ENCODE measurements at places on chromosomes 7 and 10.

- DNase-seq: no peak
These were observed 485.8 kb upstream of the MGMT start for GRCh38 chr10:128981251-128981650.

- DNase-seq: no peak
These were observed 37.2 kb upstream of the PLXDC2 start for GRCh38 chr10:19778996-19779395.

- DNase-seq: no peak
These were observed 183.4 kb downstream of the DNAJB6 start for GRCh38 chr7:157520249-157520648.

DNA sequence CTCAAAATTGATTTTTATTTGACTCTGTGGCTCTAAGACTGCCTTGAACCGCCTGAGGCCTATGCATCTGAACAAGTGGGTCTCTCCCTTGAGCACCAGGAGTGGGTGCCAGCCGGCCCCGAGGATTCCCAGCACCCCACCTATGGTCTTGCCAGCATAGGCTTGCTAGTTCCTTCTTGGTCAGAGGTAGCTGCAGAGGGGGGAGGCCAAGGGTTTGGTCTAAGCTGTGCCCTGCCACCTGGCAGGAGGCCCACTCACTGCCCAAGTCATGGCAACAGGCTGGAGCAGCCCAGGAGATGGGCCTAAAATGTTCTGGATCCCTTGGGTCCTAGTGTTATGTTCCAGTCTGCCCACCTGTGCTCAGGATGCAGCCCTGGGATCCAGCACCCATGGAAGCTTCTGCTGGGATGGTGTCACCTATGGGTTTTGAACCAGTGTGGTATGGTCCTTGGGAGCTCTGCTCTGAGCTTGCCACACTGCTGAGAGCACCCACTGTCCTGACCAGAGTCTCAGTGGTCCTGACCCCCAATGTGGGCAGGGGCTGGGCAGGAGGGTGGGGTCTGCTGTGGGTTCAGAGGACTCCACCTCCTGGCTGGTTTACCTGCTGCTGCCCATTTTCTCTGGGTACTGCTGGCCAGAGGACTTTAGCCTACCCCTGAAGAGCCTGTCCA, 12.6 kb downstream of the YKT6 start:
- no peak for DNase-seq

DNA sequence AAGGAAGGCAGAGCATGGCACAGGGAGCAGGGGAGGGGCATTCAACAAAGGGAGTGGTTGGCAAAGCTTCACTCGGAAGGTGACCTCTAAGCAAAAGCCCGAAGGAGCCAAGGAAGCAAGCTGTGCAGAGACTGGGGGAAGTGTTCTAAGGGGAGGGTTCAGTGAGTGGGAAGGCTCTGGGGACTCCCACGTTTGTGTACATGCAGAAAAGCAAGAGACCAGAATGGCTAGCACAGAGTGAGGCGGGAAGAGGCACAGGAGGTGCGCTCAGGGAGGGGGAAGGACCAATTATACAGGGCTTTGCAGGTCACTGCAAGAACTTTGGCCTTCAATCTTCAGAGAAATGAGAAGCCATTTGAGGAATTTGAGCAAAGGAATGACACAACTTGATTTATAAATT, 7.4 kb downstream of the ARHGAP21 start:
- no peak for DNase-seq

DNA sequence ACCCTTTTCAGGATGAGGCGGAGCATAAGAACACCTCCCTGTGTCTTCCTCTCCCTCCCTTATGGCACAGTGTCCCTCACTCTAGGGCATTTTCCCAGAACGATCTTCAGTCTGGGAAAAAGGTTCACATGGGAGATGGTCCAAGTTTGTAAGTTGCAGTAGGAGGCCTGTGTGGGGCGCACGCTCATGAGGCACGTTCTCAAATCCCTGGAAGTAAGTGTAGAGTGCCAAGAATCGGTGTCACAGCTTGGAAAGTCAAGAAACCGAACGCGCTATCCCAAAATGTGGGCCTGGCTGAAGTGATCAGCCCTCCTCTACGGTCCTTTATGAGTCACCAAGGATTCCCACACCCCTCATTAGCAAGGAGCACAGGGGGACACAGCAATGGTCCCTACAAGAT, 23.9 kb upstream of the SMARCD3 start:
- no peak for DNase-seq
